ENCODE measurements at places on chromosomes 12 and 14.
A peak's percentile ranks its signal among the peaks of the same experiment; 100 is the strongest.

GRCh38 chr12:105823810-105824209 lies 314.9 kb downstream of the NUAK1 start:
- ATAC-seq, result no peak

DNA sequence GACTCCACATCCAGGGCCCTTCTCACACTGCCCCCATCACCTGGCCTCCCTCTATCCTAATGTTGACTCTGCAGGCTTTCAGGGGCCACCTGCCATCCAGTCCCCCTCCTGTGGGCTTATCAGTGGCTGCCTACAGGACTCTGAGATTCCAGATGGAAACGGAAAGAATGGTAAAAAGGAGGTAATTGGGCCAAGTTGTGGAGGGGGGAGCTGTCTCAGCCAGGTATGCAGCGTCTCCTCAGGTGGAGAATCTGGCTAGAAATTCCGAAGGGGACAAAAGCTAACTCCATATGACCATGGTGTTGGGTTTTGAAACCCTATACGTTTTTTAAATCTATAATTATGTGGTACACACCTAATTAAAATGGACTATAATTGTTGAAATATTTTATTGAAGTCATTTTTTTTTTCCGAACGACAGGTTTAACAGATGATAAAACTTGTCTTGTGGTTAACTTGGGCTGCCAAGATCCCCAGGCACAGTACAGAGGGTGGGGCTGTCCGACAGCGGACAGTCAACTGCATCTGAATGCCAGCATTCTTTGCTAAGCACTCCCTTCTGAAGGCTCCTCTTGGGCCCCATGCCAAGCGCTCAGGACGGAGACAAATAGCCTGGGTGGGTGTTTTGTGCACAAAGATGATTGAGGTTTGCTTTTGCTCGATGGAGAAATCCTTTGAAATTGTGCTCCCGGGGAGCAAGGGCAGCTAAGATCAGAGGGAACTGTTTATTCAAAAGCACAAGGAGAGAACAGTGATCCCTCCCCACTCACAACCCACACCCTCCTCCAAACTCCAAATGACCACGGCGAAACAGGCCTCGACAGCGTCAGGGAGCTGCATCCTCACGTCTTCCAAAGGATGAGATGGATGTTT lies 365.6 kb downstream of the BCL11B start:
- no peak for ATAC-seq

- no peak for ATAC-seq
These were observed 105.8 kb downstream of the AVPR1A start for GRCh38 chr12:63045020-63045860.

GRCh38 chr14:76643887-76644286 lies 117.4 kb upstream of the VASH1 start:
- ATAC-seq, result no peak

DNA sequence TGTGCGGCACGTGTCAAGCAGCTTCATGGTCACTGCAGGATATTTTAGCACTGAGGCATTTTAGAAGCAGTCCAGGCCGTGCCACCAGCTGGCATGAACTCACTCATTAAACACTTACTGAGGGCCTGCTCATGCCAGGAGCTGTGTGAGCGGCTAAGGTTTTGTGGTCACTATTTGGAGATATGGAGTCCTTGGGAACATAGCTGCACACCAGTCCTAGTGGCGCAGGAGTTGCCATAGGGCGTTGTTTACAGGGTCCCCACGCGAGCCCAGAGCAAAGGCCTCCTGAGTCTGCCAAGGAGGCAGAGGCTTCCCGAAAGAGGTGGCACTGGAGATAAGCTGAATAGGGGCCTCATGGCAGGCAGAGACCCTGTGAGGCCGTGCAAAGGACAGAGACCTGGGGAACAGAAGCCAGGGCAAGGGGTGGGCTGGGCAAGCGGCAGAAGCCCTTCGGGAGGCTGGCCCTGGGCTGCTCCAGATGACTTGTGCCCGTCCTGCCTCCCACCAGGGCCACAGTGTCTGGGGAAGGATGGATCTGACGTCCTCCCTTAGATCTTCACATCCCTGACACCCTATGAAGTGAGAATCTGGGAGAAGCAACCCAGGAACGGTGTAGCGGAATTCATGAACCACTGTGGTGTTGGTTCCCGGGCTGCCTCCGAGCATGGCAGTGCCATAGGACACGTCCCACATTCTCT lies 38.9 kb downstream of the SFSWAP start:
- no peak for ATAC-seq

DNA sequence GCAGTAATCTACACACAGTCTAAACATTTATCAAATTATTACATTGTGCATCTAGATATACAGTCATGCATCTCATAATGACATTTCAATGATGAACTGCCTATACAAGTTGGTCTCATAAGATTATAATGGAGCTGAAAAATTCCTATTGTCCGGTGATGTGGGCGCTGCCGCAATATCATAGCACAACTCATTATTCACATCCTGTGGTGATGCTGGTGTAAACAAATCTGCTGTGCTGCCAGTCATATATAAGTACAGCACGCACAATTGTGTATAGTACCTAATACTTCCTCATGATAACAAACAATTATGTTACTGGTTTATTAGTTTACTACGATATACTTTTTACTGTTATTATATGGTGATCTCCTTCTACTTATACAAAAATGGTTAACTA lies 768.8 kb upstream of the NOVA1 start:
- no peak for ATAC-seq

GRCh38 chr14:50666772-50667683 lies 1.1 kb downstream of the SAV1 start:
- no peak for ATAC-seq

DNA sequence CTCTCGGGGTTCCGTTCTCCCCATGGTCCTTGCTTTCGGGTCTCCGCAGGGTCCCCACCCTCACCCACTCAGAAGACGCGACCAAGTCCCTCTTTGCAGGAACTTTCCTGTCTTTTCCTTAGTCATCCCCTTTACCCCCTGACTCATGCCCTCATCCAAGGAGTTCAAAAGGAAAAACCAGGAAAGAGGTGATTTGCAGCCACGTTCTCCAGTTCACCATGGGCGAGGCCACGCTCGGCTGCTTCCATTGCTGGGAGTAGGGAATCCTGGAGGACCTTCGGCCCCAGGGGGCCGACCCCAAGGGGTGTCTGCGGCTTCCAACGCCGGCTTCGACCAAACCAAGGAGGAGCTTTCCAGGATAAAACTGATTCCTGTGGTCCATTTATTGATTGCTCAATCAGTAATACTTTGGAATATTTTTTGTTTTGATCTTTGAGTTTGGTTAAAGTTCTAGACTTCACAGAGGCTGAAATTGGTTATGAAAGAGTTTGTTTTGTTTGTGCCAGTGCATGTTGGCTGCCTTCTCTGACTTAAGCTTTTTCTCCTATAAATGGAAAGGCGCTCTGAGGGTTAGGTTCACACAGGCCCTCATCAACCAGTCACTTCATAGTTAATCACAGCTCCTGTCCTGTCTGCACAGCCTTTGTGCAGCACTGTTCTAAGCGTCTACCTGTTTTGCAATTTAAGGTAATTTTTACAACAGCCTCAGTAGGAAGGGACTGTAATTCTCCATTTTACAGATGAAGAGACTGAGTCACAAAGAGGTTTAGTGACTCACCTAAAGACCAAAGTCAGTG lies 827 bp downstream of the ALDH2 start:
- no peak for ATAC-seq

DNA sequence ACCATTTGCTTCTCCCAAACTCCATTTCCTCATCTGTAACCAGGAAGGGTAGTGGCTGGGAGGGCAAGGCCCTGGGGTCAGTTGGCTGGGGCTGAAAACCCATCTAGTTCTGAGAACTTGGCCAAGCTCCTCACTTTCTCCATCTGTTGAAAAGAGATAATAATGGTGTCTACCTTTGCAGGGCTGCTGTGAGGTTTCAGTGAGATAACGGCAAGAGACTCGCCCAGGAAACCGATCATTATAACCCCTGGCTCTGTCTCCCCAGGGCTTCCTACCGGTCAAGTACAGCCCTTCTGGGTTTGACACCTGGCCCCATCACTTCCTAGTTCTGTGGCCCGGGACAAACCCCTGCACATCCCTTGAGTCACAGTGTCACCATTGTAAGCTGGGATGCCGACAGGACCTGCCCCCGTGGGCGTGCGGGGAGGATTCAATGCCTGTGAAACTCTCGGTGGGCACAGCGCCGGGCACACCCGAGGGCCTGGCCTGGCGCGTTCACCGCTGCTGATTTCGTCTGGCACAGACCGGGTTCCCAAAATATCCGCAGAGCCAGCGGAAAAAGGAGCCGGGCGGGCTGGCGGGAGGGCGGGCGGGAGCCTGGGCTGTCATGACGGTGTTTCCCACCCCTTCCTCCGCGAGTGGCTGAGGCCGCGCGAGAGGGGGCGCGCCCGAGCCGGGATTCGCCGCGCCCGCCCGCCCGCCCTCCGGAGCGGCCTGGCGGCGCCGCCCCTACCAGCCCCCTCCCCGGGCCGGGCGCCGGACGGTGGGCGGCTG lies 4.4 kb downstream of the KMT5A start:
- peak; percentile 75 for ATAC-seq

- peak; percentile 70 for ATAC-seq
These were observed 44.9 kb downstream of the DDX11 start for GRCh38 chr12:31118347-31119191.

DNA sequence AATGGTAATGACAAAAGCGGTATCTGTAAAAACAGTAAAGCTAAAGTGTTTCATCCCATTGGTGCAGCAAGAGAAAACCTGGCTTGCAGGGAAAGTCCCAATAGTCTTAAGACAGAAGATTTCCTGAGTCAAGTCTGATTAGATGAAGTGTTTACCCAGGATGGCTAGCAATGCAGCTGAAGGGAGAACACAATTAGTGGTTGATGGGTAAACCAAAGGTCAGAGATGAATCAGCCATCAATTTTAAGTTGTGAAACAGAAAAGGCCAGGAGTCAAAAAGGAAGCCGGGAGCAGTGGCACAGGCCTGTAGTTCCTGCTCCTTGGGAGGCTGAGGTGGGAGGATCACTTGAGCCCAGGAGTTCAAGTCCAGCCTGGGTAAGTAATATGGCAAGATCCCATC lies 52.6 kb downstream of the SEC23A start:
- no peak for ATAC-seq

DNA sequence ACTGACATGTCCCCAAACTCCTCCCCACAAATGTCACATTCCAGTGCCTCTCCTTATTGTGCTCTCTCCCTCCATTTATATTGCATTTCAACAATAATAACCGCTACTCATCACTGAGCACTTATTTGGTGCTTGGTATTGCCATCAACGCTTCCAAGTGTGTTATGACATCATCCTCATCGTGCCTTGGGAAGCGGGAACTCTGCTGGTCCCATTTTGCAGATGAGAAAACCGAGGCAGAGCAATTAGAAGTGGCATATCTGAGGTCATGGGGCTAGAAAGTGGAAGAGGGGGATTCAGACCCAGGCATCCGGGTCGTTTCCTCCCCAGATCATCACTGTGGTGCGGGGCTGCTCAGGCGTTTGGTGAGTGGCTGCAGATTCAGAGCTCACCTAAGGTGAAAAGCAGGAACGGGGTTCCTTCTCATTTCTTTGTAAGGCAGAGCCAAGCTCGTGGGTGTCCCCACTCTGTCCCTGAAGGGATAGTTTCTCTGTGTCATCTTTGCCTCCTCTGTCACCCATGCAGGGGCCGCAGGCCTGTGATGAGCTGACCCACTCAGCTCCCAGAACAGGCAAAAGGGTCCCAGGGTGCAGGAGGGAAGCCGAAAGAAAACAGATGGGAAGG lies 5.5 kb upstream of the FZD10 start:
- no peak for ATAC-seq

DNA sequence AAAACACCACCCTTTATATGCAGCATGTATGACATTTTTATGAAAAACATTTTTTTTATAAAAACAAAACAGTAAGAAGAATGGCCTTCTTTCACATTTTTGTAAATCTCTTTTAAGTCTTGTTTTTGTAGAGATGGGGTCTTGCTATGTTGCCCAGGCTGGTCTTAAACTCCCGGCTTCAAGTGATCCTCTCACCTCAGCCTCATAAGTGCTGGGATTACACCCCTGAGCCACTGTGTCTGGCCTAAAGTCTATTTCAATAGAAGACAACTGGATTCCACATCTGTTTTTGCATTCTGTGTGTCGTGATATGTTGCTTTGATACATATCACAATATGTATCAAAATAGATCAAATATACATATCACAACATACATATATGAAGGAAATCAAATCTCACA lies 98.9 kb downstream of the ELK3 start:
- ATAC-seq, result no peak

DNA sequence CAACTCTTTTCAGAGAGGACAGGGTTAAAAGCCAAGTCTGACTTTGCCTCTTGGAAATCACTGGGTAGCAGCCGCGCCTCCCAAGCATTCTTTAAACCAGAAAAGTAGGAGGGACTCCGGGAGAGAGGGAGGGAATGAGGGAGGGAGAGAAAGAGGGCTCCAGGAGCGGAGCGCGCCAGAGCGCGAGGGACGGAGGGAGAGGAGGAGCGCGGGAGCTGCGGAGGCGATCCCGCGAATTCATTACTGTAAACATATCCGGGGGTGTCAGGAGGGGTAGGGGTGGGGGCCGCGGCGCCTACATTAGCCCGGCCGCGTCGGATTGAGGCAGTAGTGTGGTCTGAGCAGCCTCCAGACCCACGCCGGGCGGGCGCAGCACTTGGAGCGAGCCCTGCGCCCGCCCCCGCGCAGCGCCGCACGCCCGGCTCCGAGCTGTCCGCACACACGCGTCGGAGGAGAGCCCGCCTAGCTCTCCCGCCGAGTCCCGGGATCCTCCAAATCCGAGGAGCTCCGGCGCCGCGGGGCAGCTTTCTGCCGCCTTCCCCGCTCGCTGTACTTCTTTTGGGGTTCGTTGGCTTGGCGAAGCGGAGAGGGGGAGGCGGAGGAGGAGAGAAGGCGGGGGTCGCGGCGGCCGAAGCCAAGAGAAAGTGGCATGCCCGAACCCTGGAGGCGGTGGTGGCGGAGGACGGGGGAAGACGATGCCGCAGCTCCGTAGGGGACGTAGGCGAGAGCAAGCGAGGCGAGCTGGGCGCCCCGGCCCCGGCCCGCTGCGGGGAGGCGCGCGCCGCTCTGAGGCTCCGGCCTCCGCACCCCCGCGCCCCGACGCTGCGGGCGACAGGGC lies 3.3 kb downstream of the FLRT2 start:
- no peak for ATAC-seq

DNA sequence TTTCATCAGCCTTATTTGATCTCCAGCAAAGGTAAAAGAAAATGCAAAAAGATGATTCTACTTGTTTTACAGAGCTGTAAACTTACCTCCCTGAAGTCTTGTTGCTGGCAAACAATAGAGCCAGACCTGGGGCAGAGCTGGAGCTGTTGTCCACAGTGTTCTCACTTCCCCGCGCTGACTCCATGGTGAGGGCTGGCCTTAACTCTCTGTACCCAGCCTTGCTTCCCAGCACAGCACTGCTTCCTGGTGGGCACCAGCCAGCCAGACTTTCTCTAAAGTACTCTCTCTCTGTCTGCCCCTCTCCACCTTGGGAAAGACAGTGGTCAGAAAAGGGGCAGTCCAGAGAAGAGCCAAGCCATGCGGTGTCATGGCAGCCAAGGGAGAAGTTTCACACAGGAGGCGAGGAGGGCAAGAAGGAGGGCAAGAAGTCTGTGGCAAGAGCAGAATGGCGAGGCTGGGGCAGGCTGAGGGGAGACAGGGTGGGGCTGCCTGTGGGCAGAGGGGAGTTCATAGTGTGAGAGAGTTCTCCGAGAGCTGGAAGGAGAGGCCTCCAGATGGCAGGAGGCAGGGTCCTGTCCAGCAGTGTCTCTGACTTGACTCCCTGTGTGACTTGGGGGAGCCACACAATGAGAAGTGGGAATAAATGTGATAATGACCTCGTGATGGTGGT lies 9.3 kb downstream of the EVL start:
- no peak for ATAC-seq

Measured in stimulated activated memory B cell treated with anti-CD40 and anti-IgM and Interleukin-4, amounts not matched to agents 10 μg/mL and 1 μg/mL and 100 μg/mL, for 72 hours (primary cell).